ENCODE measurements at places on chromosomes 7 and 10. TPM values are rescaled to one million over a fixed set of nuclear protein-coding genes. Genes with fewer than 3 reads are reported as not detected.

Gene ELMO1
- total RNA-seq, result not detected

Gene MBL2
- total RNA-seq, result not detected

Gene ANKRD30A
- not detected for total RNA-seq

Gene FAM131B
- total RNA-seq, result 1.4 TPM

Gene PTPN20
- total RNA-seq, result 10.6 TPM

Gene ALOX5
- total RNA-seq, result not detected

Gene PON1
- total RNA-seq, result not detected

Gene SOSTDC1
- total RNA-seq, result not detected

Gene KCP
- total RNA-seq, result 0.33 TPM

Gene EXOC6
- total RNA-seq, result 0.39 TPM

Gene DEPP1
- total RNA-seq, result 1.2 TPM

Gene COX19
- total RNA-seq, result 11.9 TPM

Gene H2BK1
- not detected for total RNA-seq

Gene ITIH5
- 4.2 TPM for total RNA-seq

Gene STAM
- total RNA-seq, result 31.4 TPM

Gene FGFR2
- 16.1 TPM for total RNA-seq

Gene VIPR2
- not detected for total RNA-seq

Gene ZNF679
- total RNA-seq, result not detected
